ENCODE measurements at places on chromosomes 2 and 18.

- no peak for DNase-seq
Measured at GRCh38 chr18:49697757-49698524, 115.4 kb downstream of the ACAA2 start.

- no peak for DNase-seq
Measured at GRCh38 chr2:121363632-121364420, 78.8 kb upstream of the TFCP2L1 start.

GRCh38 chr2:44230378-44230777, 44.9 kb upstream of the SLC3A1 start:
- no peak for DNase-seq

- no peak for DNase-seq
Measured at GRCh38 chr2:29110916-29111535, 4.2 kb upstream of the CLIP4 start.

- DNase-seq, result no peak
Measured at GRCh38 chr2:236400594-236401360, 136.6 kb upstream of the ASB18 start.

- DNase-seq, result no peak
Measured at GRCh38 chr18:50401888-50402287, 27.0 kb downstream of the SKA1 start.

DNA sequence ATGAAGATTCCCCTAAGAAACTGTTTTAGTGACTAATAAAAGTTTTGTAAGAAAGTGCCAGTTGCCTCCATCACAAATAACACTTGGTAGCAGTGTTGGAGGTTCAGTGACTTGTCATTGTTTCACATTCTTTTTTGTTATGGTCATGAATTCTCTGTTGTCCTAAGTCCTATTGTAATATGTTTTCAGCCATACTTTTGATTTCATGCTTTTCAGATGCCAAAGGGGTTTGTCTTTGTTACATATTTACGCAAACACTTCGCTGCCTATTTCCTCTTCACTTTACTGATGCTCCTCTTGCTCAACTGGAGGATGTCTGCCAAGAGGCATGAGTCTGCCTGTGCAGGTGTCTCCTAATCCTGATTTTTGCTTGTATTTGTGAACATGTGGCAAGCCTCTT, 66.6 kb downstream of the PHLPP1 start:
- DNase-seq, result no peak

- no peak for DNase-seq
Measured at GRCh38 chr2:192196421-192197194, 1.9 kb upstream of the TMEFF2 start.

DNA sequence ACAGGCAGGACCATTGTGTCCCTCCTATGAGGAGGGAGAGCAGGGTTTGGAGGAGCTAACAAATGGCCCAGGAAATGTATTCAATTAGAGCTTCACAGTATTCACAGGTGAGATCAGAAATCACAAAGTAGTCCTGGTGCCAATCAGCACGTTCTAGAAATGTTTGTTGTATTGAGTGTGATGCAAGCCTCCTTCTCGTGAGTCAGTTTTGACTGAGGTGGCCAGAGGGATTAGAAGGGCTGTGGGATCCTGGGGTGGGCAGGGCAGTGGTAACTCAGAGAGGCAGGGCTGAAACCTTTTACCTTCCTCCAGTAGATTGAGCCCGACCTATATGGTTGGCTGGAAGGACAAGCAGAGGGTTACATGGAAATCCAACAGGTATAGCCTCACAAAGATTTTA, 95.0 kb downstream of the BOD1L2 start:
- DNase-seq, result no peak

DNA sequence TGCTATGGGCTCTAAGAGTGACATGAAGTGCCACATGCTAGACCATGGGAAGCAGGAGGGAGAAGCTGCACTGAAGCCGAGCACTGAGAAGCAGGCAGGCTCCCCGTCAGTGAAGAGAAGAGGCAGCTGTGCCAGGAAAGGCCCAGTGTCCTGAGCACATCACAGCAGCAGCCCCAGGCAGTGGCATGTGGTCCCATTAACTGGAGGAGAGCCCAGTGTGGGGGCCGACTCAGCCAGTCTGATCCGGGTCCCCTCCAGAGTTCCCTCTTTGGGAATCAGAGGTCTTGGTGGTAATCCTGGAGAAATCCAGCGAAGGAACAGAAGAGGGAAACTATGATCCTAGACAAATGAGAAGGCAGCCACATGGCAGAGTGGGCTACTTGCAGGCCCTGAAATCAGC, 96.7 kb upstream of the ACAA2 start:
- DNase-seq, result no peak

- DNase-seq, result no peak
Measured at GRCh38 chr18:40874233-40874632, 1080.8 kb upstream of the PIK3C3 start.

DNA sequence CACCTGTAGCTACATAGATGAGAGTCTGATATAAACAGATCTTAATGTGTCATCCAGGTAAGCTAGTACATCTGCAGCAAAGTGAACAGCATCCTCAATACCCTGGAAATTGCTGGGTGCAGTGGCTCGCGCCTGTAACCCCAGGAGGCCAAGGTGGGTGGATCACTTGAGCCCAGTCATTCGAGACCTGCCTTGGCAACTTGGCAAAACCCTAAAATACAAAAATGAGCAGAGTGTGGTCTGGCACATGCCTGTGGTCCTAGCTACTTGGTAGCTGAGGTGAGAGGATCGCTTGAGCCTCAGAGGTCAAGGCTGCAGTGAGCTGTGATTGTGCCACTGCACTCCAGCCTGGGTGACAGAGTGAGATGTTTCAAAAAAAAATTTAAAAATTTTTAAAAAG, 233.9 kb upstream of the SP5 start:
- no peak for DNase-seq

DNA sequence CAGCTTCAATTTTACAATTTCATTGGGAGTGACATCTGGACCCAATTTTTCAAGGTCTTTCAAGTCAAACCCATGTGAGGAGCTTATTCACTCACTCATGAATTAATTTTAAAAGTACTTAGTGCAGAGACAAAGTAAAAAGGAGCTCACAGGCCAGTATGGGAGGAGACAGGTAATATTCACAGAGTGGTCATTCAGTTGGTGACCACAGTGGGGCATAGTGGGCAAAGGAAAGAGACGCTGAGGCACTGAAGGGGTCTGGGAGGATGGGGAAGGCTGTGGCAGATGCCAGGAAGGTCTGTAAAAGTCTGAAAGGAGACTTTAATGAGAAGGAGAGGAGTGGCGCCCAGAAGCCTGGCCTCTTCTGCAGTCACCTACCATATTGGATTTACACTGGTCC, 76.0 kb downstream of the CD8B2 start:
- no peak for DNase-seq

DNA sequence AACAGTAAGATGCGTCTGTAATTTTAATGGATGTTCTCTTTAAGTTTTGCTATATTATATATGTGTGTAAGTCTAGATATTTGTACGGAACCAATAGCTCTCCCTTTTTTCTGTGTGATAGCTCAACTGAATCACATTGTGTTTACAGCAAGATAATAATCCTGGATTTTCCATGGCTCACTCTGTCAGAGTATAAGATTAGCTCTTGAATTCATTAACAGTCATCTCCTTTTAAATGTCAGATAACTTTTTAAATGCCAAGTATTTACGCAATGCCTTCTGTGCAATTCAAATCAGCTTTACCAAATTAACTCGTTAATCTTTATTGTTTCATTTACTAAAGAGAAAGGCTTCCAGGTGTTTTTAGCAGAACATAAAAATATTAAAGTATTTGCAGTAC, 76.9 kb downstream of the KIAA2012 start:
- no peak for DNase-seq

DNA sequence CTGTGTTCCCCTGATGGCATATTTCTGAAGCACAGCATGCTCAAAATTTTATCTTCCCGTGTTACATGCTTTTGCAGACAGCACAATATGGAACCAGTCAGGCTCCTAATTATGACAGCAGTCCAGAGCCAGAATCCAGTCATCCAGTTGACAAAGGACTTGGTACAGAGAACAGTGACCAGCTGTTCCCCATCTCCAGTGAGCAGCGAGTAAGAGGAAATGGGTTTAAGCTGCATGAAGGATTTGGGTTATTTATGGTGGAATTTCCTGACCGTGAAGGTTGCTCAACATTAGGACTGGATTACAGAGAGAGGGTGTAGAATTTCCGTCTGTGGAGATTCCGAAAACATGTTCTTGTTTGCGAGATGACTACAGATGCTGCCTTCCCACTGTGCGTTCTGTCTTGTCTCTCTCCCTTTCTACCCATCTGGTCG, 24.4 kb downstream of the SGPP2 start:
- no peak for DNase-seq

GRCh38 chr18:58101291-58101794, 57.3 kb downstream of the NEDD4L start:
- no peak for DNase-seq

All from activated CD4-positive, alpha-beta T cell treated with anti-CD3 and anti-CD28 coated beads, Interleukin-2, amount 50 U/mL, for 4 hours (primary cell).